ENCODE measurements at places on chromosomes 16 and 17. TPM values are rescaled to one million over a fixed set of nuclear protein-coding genes. Genes with fewer than 3 reads are reported as not detected.

FAHD1 gene
- 11.6 TPM for total RNA-seq

TNFRSF13B gene
- not detected for total RNA-seq

MT1G gene
- 30.1 TPM for total RNA-seq

AANAT gene
- 0.32 TPM for total RNA-seq

CFAP97D1 gene
- total RNA-seq: not detected

SLFN11 gene
- 88.2 TPM for total RNA-seq

HS3ST3B1 gene
- total RNA-seq: 28.0 TPM

NIP7 gene
- total RNA-seq: 46.8 TPM

BRIP1 gene
- total RNA-seq: 25.7 TPM

DOC2B gene
- 0.34 TPM for total RNA-seq

TMIGD1 gene
- total RNA-seq: not detected

PABPN1L gene
- not detected for total RNA-seq

KRTAP4-6 gene
- total RNA-seq: not detected

MPO gene
- not detected for total RNA-seq

EEF2KMT gene
- 13.2 TPM for total RNA-seq

CFAP119 gene
- 2.3 TPM for total RNA-seq

KRTAP9-8 gene
- total RNA-seq: not detected

ULK2 gene
- total RNA-seq: 14.8 TPM

CDH1 gene
- 0.73 TPM for total RNA-seq

NUDT7 gene
- 6.7 TPM for total RNA-seq

UMOD gene
- not detected for total RNA-seq

KLHL10 gene
- 0.07 TPM for total RNA-seq

CPHXL2 gene
- not detected for total RNA-seq

PSMC3IP gene
- total RNA-seq: 18.9 TPM

SP6 gene
- not detected for total RNA-seq

SSTR5 gene
- not detected for total RNA-seq

PRSS36 gene
- total RNA-seq: 1.3 TPM

SHPK gene
- total RNA-seq: 12.6 TPM

HEXIM1 gene
- total RNA-seq: 35.4 TPM
